ENCODE measurements at places on chromosomes 3 and 15.

GRCh38 chr15:48096813-48097212 lies 24.0 kb upstream of the SLC24A5 start:
- peak; percentile 94 for DNase-seq

GRCh38 chr3:172708921-172709773 lies 1.7 kb downstream of the NCEH1 start:
- DNase-seq, result no peak

GRCh38 chr15:67307156-67307555 lies 52.6 kb downstream of the IQCH start:
- DNase-seq, result peak; percentile 24

GRCh38 chr3:46576386-46576785 lies 10.3 kb upstream of the LRRC2 start:
- DNase-seq, result no peak

DNA sequence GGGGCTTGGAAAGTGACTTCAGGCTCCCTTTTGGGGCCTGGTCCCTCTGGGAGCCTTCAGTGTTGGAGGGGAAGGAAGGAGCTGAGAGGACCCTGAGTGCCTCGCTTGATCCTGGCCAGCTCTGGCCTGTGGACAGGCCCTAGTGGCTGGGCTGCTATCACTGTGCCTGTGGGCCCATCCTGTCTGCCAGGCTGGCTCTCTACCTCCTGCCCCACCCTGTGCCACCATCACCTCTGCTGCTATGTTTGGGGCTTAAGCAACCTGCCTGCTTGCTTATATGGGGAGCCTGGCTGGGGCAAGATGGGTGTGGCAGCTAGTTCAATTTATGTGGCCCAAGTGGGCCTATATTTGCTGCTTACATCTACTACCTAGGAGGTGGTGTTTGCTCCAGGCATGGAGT lies 7.1 kb downstream of the TEX264 start:
- DNase-seq, result no peak

- peak; percentile 91 for DNase-seq
Measured at GRCh38 chr3:49689046-49689907, at the start of the genes MST1 and RNF123. Gene MST1 (minus strand): TSS chr3:49689474. CDS start chr3:49688691, 783 bp downstream. Gene RNF123 (plus strand): TSS chr3:49689557. CDS start chr3:49691166, 1,609 bp downstream.

GRCh38 chr3:37071921-37072320 lies 78.6 kb downstream of the MLH1 start:
- DNase-seq, result peak; percentile 80

DNA sequence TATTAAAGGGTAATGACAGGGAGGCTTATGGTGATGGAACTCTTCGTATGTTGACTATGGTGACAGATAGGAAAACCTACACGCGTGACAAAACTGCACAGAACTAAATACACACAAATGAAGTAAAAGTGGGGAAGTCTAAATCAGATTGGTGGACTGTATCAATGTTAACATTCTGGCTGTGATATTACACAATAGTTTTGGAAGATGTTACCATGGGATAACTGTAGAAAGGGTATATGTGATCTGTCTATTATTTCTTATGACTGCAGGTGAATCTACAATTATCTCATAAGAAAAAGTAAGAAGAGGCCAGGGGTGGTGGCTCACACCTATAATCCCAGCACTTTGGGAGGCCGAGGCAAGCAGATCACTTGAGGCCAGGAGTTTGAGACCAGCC lies 9.1 kb downstream of the HIGD2B start:
- no peak for DNase-seq

DNA sequence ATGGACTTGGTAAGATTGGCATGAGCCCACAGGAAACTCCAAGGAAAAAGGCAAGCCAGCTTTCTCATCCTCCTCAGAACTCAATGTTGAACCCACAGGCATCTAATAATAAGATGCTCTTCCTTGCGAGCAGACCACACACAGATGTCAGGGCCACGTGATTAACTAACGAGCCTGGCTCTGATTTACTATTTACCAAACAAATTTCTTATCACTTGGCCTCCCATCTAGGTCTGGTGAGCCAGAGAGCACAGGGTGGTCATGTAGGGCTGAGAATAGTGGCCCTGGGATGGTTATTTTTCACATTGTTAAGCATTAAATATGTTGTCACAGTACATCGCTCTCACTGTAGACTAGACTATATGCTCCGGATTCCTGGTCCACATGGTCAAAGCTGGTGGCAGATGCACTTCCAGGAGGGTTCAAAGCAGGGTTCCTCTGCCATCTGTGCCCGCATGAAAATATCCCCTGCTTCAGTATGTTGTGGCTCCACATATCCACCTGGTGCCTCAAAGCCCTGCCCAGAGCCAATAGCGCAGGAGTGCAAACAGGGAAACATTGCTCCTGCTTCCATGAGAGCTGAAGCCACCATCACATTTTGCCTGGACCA lies 472.5 kb upstream of the WNT5A start:
- no peak for DNase-seq

- DNase-seq, result no peak
Measured at GRCh38 chr3:100396967-100397366, 3.9 kb downstream of the TOMM70 start.

DNA sequence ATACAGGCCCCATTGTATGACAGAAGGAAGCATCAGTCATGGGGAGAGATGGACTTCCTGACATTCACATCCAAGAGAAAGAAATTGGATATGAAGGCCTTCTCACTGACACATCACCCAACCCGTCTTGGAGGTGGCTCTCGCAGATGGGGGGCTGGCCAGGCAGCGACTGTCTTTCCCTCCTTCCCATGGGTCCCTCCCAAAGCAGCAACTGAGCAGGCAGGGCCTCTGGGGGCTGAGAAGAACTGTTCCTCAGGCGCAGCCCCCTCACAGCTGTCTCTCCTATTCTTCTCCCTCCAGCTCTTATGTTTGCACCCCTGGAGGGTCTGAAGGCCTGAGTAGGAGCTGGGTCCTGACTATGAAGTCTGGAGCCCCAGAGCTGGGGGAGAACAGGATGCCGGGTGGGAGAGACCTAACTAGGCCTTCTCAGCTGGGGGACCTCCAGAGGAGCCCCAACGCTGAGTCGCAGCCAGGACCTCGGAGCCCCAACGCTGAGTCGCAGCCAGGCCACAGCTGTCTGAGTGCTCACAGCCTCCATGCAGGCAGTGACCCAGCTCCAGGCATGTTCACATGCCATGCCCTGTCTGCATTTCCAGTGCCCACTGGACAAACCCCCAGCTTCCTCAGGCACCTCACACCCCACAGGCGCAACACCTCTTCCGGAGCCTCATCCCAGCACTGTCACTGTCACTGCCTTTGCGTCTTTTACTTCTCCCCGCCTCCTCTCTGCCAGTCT lies 29.6 kb downstream of the UMPS start:
- no peak for DNase-seq

- DNase-seq, result no peak
Measured at GRCh38 chr3:73586190-73586589, 38.6 kb downstream of the PDZRN3 start.

GRCh38 chr3:20147361-20147760 lies 38.6 kb downstream of the SGO1 start:
- DNase-seq, result no peak

DNA sequence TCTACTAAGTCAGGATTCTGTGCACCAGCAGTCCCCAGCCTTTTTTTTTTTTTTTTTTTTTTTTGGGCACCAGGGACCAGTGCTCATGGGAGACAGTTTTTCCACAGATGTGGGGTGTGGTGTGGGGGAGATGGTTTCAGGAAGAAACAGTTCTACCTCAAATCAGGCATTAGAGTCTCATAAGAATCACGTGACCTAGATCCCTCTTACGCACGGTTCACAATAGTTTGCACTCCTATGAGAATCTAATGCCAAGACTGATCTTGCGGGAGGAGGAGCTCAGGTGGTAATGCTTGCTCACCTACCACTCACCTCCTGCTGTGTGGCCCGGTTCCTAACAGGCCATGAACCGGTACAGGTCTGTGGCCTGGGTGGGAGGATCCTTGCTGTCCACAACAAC lies 88.8 kb downstream of the GADL1 start:
- DNase-seq, result no peak

- DNase-seq, result no peak
Measured at GRCh38 chr3:127678315-127678599, 5.5 kb downstream of the ABTB1 start.

- DNase-seq, result no peak
Measured at GRCh38 chr3:127255516-127255915, 32.3 kb downstream of the PRR20G start.

DNA sequence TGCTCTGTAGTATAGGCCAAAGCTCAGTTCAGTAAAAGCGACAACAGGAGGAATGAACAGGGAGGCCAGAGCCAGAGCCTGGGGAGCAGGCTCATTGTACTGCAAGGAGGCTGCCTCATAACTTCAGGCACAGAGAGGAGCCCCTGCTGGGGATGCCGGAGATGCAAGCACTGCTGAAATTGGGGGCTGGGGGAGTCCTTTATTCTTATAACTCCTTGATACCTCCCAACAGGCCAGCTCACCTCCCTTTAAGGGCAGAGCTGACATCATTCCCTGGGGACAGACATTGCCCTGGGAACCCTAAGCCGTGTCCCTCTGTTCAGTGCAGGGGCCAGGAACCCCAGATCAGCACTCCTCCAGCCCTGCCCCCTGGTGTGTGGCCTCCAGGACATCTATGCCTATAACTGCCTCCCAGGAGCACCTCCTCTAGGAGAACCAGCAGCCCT lies 83.8 kb upstream of the MRPS22 start:
- DNase-seq, result no peak

- DNase-seq, result no peak
Measured at GRCh38 chr3:191975936-191976335, 515.0 kb downstream of the PYDC2 start.

DNA sequence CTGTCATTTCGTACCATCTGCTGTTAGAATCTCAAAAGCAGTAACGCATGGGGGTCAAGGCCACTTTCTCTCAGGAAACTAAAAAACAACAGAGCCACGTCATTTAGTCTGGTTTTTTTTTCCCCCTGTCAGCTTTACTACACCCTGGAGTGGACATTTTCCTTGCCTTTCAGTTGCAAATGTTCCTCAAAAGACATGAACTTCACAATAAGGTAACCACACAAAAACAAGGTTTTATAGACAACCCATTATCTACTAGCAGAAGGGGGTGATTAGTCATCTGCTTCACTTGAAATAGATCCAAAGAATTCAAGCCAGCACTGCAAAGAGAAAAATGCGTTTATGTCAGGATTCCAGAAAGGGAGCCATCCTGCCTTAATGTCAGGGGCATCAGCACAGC lies 171.8 kb upstream of the CDIN1 start:
- DNase-seq, result peak; percentile 90

- peak; percentile 39 for DNase-seq
Measured at GRCh38 chr3:142987080-142987700, 14.2 kb upstream of the U2SURP start.

DNA sequence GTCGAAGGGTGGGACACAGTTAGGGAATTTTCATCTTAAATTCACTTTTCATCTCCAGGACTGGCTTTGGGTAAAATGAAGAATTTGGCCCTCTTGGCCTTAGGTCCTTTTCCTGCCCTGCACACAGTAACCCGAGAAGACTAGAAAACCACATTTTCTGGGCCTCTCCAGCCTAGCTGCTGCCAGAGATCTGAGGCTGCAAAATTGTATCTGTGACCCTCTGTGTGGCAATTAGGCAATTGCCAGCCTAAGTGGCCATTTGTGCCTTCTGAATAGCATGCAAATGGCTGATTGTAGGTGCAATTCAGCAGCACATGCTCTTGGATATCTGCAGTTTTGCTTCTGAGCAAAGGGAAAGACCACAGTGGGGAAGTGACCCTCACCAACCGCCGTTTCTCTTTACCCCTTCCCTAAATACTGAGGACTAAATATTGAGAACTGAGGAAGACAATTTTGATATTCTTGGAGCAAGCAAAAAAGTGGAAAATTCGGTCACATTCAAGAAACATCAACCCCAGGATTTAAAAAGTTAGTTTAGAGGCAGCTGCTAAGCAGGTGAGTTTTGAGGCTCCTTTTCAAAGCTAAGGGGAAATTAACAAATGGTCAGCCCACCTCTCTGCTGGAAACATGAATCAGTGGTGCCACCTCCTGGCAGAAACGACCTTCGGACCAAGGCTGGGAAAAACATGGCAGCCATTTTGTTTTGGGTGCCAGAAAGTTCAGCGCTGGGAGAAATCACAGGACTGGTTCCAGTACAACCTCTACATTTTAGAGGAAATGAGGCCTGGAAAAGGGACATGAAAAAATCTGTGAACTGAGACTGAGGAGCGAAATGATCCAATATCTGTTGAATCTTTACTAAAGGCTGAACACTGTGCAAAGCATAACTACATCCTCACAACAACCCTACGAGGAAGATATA lies 56.6 kb upstream of the PRTG start:
- DNase-seq, result peak; percentile 34

GRCh38 chr15:89140595-89140994 lies 52.3 kb downstream of the ABHD2 start:
- DNase-seq, result no peak

Measured in fibroblast of skin of right quadriceps (primary cell).